ENCODE measurements at places on chromosomes 5 and 9.

GRCh38 chr9:124768750-124769548, 2.2 kb downstream of the NR6A1 start:
- DNase-seq = no peak

GRCh38 chr5:168123631-168124528, 167.6 kb upstream of the WWC1 start:
- DNase-seq = no peak

DNA sequence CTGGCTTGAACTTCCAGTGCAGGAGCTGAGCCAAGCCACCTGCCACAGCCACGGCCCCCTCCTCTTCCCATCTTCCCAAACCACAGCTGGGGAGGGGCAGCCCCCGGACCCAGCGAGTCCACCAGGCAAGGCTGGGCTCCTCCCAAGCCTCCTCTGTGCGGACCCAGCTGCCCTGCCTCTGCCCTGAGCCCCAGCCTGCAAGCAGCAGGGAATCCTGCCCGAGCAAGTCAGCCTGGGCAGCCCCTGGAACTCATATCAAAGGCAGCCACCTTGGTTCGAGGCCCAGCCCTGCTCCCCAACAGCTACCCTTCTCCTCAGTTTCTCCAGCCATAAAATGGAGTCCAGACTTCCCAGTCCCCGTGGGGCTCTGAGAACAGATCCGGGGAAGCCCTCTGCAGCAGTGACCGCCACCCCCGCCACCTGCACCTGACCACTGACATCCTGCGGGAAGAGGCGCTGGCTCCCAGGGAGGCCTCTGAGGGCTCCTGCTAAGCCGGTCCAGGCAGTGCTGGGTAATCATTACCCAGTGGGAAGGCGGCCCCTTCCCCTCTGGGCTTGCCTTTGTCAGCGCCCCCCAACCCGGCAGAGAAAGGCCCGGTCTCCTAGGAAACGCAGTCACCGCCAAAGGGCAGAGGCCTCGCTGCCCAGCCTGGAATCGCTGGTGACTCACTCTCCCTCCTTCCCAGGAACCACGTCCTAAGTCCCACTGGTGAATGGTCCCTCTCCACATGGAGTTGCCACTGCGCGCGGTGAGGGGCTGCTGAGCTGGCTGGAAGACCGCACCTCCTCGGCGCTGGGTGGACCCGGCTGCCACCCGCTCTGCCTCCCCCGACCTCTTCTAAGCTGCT, 1.5 kb downstream of the VAV2 start:
- peak; percentile 69 for DNase-seq

GRCh38 chr9:70020217-70020616, 23.4 kb upstream of the MAMDC2 start:
- DNase-seq = peak; percentile 25

- DNase-seq = no peak
Observed at GRCh38 chr5:134084570-134084969, 29.9 kb upstream of the TCF7 start.

- DNase-seq = no peak
Observed at GRCh38 chr5:146794326-146795029, 84.1 kb downstream of the PPP2R2B start.

DNA sequence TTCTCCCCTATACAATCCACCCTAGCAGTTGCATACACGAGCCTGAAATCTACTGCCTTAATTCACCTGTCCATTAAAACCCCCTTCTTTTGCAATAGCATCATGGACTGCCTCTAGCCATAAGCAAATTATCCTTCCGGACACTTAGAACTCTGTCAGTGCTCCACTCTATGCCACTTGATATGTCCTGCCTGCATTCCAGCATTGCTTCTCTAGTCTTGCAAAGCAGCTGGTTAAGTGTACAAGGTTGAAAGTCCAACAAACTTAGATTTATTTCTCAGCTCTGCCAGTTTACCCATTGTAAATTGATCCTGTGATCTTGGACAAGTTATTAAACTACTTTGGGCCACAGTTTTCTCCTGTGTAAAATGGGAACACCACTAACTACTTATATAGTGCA, 197.9 kb downstream of the EPB41L4A start:
- DNase-seq = no peak

- no peak for DNase-seq
Observed at GRCh38 chr5:34672196-34672595, 16.1 kb downstream of the RAI14 start.

GRCh38 chr9:9820436-9820835, 792.4 kb downstream of the PTPRD start:
- DNase-seq = no peak

Measured in mesendoderm (in vitro differentiated cells).